ENCODE measurements at places on chromosomes 7 and 10.

GRCh38 chr10:87650838-87651589, 8.7 kb upstream of the PAPSS2 start:
- DNase-seq = no peak

- DNase-seq = no peak
Measured at GRCh38 chr10:121838931-121839330, 88.9 kb downstream of the ATE1 start.

DNA sequence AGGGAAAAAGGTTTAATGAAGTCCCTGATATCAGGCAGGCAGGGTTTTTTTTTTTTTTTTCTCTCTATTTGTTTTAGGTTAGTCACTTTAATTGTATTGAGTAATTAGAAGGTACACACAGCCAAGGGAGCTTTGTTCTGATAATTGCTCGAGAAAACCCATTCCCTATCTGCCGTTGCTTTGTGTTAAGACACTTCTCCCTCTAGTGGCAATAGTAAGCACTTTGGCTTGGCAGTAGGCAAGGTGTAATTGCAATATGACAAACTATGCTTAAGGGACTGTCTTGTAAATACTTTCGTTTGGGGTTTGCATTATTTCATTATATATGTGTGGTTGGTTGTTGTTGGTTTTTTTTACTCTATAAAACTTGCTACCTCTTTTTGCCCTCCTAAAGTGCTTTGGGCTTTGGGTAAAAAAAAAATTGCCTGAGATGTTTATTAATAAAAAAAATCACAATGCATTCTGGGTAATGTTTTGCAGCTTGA, 113.4 kb downstream of the BTRC start:
- peak; percentile 58 for DNase-seq

DNA sequence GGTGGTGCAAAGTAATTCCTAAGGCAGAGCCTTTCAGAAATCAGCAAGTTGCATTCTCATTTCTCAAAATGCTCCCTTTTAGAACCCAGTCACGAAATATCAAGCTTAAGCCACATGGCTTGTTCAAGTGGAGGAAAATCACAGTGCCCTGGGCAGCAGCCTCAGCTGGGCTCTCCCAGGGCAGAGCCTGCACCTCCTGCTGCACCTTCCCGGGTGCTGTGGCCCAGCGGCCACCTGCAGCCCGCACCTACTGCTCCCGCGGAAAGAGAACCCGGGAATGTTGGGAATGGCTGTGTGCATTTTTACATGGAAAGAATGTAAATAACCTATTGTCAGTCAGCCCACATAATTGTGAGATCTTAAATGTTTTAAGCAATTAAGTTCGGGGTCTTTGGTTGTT, 396.5 kb upstream of the VSTM2A start:
- no peak for DNase-seq

- DNase-seq = no peak
Measured at GRCh38 chr10:88088441-88089340, 225.3 kb downstream of the PTEN start.

GRCh38 chr10:113644185-113645120, 19.4 kb downstream of the NRAP start:
- no peak for DNase-seq

GRCh38 chr10:24531439-24531838, 192.2 kb downstream of the ARHGAP21 start:
- no peak for DNase-seq

DNA sequence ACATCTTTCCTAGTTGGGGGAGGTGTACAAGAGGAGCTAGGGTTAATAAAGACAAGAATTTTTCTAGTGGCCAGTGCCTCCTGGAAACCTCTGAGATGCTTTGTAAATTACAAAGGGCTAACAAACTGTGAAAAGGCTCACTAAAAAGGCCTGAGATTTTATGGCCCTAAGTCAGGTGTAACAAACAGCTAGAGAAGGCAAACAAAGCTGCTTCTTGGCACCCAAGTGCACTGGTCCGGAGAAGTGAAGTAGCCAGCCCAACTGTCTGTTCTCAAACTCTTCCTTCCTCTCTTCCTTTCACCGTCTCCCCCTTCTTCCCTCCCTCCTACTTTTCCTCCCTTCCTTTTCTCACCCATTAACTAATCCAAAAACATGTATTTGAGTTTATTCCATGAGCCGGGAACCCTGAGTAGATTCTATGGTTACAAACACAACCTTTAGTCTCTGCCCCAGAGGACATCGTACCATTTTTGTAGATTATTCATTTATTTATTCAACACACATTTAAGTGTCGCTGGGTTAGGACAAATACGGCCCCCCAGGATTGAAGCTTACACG, 143.4 kb upstream of the PCGF5 start:
- no peak for DNase-seq

- peak; percentile 10 for DNase-seq
Measured at GRCh38 chr10:110076559-110077318, 69.0 kb downstream of the ADD3 start.

GRCh38 chr7:158733775-158734494, 29.3 kb upstream of the NCAPG2 start:
- no peak for DNase-seq

- no peak for DNase-seq
Measured at GRCh38 chr7:112122798-112123197, 83.4 kb downstream of the DOCK4 start.

DNA sequence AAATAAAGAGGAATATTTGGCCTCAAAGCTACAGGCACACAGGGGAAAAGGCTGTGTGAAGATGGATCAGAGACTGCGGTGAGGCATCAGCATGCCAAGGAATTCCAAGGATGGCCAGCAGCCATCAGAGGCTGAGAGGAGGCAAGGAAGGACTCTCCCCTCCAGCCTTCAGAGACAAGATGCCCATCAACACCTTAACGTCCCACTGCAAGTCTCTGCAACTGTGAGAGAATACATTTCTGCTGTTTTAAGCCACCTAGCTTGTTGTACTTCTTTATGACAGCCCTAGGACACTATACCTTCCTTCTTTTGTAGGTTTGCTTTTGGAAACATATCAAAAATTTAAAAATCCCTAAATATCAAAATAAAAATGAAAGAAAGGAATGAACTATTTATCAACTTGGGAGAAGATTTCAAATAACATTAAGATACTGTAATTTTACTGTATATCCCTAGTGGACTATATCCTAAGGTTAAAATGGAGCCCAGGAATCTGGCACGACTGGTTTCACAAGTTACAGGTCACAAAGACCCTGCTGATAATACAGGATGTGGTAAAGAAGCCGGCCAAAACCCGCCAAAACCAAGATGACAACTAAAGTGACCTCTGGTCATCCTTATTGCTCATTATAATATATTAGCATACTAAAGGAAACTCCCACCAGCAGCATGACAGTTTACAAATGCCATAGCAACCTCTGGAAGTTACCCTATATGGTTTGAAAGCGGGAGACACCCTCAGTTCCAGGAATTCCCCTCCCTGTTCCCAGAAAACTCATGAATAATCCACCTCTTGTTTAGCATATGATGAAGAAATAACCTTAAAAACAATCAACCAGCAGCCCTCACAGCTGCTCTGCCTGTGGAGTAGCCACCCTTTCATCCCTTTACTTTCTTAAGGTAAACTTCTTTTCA, 185.2 kb downstream of the AVL9 start:
- no peak for DNase-seq

DNA sequence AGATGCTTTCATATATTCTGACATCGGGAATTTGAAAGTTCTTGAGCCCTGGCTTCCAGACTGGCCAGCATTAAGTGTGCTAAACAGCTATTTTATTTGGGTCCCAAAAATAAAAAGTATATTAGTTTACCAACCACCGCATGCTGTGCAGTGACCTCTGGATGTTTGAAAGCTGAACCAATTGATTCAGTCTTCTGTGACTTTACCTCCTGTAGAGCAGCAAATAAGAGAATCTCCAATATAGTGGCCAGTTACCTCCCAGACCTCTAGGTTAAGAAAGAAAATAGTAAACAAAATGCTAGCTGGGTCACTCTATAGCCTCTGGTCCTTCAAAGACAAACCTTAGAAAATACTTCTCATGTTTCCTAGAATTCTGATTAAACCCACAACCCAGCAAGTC, 424.6 kb upstream of the NFE2L3 start:
- DNase-seq = no peak

- peak; percentile 18 for DNase-seq
Measured at GRCh38 chr10:68471063-68471585, 649 bp downstream of the DNA2 start.

DNA sequence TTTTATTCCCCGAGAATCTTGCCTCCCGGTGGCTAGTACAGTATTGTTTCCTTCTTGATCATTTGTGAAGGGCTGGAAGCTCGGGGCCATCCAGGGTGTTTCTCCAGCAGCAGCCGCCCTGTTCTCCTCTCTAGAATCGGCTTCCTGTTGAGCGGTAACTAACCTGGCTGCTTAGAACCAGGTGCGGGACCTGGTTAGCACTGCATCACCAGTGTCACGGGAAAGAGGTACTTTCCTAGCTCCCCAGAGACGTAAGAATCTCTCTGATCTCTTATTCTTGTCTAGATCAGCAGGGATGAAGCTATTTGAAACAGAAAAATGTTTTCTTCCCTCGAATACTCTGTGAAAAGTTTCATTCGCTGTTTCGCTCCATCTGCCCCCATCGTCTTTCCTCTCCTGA, 239.2 kb downstream of the CELF2 start:
- DNase-seq = no peak

GRCh38 chr10:13087986-13088618, 11.9 kb upstream of the OPTN start:
- DNase-seq = no peak

DNA sequence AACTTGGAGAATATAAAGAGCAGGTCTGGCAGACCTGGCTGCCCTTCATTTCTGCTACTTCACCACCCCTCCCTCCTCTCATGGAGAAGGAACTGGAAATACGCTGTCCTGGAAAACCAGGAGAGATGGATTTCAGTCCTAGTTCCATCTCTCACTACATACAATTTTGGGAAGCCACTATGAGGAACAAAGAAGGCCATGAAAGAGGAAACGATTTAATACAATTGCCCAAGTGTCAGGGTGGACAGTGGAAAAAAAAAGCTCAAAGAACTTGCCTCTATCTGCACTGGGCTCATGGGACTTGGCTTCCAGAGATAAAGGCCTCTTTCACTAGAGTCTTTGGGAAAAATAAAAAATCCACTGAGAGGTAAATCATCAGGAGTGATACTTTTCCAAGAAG, 561.7 kb downstream of the KCNMA1 start:
- no peak for DNase-seq

DNA sequence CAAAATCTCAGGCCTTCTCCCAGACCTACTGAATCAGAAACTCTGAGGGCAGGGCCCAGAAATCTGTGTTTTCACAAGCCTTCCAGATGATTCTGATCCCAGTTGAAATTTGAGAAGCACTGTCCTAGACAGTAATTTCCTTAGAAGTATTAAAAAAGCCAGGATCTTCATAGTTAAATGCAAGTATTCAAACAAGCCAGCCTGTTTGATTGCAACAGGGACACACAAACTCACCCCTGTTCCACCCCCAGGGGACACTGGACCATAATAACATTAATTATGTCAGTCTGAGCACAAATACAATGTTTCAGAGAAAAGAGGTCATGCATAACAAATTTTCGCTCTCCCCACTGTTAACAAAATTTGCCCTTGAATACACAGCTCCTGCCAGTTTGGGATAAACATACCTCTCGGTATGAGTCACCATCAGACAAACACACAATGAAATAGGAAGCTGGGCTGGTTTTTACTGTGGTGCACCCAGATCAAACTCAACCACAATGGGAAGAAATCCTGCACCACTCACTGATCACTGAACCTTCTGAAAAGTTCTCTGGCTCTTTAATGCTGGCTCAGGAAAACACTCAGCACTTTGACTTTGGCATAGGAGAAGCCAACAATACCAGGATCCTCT, 34.3 kb downstream of the ABLIM1 start:
- no peak for DNase-seq

GRCh38 chr10:99520847-99521764, 11.6 kb upstream of the NKX2-3 start:
- no peak for DNase-seq

GRCh38 chr7:132433301-132433700, 143.0 kb downstream of the PLXNA4 start:
- DNase-seq = no peak

DNA sequence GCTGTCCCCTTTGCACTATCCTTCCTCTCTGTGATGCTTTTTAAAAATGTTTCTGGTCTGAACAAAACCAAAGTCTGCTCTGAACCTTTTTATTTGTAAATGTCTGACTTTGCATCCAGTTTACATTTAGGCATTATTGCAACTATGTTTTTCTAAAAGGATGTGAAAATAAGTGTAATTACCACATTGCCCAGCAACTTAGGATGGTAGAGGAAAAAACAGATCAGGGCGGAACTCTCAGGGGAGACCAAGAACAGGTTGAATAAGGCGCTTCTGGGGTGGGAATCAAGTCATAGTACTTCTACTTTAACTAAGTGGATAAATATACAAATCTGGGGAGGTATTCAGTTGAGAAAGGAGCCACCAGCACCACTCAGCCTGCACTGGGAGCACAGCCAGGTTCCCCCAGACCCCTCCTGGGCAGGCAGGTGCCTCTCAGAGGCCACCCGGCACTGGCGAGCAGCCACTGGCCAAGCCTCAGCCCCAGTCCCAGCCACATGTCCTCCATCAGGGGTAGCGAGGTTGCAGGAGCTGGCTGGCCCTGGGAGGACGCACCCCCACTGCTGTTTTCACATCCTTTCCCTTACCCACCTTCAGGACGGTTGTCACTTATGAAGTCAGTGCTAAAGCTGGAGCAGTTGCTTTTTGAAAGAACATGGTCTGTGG, 11.4 kb upstream of the CSGALNACT2 start:
- no peak for DNase-seq

GRCh38 chr10:119022846-119023552, 6.5 kb upstream of the NANOS1 start:
- DNase-seq = no peak

Data from GM20000 (cell line).